ENCODE measurements at places on chromosomes 1 and 21.

DNA sequence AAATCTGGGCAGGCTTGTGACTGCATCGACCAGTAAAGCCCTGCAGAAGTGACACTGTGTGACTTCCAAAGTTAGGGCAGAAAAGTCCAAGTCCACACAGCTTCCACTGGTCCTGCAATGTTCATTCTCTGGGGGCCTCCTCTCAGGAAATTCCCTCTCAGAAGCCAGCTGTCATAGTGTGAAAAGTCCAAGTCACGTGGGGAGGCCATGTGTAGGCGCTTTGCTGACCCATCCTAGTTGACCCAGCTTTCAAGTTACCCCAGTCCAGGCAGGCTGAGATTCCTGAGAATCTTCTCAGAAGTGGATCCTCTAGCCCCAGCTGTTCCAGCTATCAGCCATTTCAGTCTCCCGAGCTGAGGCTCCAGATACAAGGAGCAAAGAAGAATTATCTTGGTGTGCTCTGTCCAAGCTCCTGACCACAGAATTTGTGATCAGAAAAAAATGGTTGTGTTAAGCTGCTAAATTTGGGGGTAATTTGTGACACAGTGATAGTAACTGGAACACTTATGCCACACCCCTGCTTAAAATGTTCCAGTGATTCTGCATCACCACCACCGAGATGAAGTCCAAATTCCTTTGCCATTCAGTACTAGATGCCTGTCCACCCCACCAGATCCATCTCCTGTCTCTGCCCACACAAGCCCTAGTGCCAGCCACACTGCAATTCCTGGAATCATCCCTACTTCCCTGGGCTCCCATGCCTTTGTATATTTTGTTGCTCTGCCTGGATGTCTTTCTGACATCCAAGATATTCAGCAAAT, 2.5 kb upstream of the STUM start:
- H3K27me3 ChIP-seq = peaks cover 42% of the 10 kb centered on the region
- H3K4me1 ChIP-seq = peaks cover 12% of the 10 kb centered on the region
- no peak for DNase-seq
- no peaks in the 10 kb centered on the region for H3K36me3 ChIP-seq
- no peak overlapping the region for H3K4me3 ChIP-seq

- H3K4me1 ChIP-seq = peaks cover 65% of the 10 kb centered on the region
- H3K4me3 ChIP-seq = no peak overlapping the region
- H3K36me3 ChIP-seq = no peaks in the 10 kb centered on the region
- DNase-seq = no peak
- no peak overlapping the region for H3K27ac ChIP-seq
- H3K27me3 ChIP-seq = no peaks in the 10 kb centered on the region
Measured at GRCh38 chr1:66276218-66276617, 257.7 kb upstream of the SGIP1 start.

GRCh38 chr21:41603476-41603875, 95.5 kb upstream of the TMPRSS2 start:
- DNase-seq = no peak
- no peak overlapping the region for H3K27ac ChIP-seq
- H3K4me1 ChIP-seq = peaks cover 16% of the 10 kb centered on the region
- H3K4me3 ChIP-seq = no peak overlapping the region
- no peaks in the 10 kb centered on the region for H3K27me3 ChIP-seq
- no peaks in the 10 kb centered on the region for H3K36me3 ChIP-seq

DNA sequence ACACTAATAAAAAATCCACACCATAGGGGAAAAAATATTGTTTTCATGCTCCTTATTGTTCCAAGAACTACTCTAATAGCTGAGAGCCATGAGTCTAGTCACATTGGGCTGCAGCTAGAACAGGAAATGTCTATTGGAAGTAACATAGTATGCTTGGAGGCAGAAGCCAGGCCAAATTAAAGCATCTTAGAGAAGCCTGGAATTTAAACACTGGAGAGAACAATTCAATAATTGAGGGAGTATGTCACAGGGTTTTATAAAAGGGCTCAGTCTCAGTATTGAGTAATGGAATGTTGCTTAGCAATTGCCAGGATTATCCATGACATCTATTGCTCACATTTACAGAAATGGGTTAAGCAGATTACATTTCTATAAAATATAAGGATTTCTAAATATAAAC, 471.3 kb downstream of the LMO4 start:
- H3K27me3 ChIP-seq = no peaks in the 10 kb centered on the region
- no peaks in the 10 kb centered on the region for H3K36me3 ChIP-seq
- H3K4me1 ChIP-seq = no peaks in the 10 kb centered on the region
- DNase-seq = no peak
- H3K4me3 ChIP-seq = no peak overlapping the region

DNA sequence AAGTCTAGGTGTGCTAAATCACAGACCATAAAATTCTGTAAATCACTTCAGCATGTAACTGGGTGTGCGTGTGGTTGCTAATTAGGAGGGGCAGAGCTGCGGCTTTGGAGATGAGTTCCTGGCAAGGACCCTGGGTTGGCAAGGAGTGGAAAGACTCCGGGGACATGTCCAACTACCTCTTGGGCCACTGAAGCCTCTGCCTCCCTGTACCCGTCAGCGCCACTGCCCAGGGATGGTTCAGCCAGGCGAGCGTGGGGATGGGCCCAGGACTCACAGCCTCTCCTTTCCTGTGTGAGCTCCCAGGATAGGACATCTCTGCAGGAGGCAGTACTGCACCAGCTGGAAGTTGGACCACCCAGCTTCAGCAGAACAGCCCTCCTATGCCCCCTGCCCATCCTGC, 386.4 kb upstream of the VAMP3 start:
- H3K27ac ChIP-seq = no peak overlapping the region
- H3K36me3 ChIP-seq = no peaks in the 10 kb centered on the region
- no peak for DNase-seq

DNA sequence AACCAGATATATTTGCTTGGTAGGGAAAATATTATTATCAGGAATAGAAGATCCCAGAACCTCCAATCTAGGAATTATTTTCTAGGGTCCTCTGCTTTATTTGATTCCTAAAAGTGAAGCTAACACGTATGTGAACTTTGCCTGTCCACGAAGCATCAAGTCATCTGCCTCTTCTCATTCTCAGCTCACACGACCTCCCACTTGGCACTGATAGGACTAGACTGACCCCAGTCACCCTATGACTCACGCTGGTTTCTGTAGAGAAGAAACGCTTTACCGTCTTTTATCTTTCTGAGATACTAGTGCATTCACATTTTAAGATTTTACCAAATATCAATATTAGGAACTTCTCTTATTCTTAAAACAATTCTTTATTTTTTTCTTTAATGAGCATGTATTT, 2.0 kb upstream of the KRTAP19-7 start:
- H3K36me3 ChIP-seq = peaks cover 3% of the 10 kb centered on the region
- H3K4me3 ChIP-seq = no peak overlapping the region
- no peaks in the 10 kb centered on the region for H3K4me1 ChIP-seq
- DNase-seq = no peak
- H3K27me3 ChIP-seq = no peaks in the 10 kb centered on the region
- no peak overlapping the region for H3K27ac ChIP-seq
